ENCODE measurements at places on chromosomes 11 and 22.
A peak's percentile ranks its signal among the peaks of the same experiment; 100 is the strongest.

GRCh38 chr22:47251911-47252310, 489.5 kb downstream of the TBC1D22A start:
- DNase-seq: no peak

DNA sequence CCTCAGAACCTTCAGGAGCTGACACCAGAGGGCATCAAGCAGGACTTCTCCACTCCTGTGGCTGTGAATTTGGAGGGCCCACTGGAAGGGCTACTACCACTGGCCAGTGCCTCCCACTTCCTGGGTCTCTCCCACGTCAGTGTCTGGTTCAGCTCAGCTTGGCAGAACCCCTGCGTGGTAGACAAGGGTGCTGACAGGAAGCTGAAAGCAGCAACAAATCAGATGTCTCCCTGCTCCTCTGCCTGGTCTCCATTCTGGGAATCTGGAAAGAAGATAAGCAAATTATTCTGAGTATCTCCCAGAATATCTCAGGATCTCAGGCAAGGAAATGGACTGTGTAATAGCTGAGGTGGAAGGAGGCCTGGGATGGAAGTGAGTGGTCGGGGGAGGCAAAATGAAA, 61.5 kb downstream of the TMPRSS5 start:
- DNase-seq: no peak

- DNase-seq: no peak
Measured at GRCh38 chr22:28329186-28330073, 350.2 kb downstream of the TTC28 start.

DNA sequence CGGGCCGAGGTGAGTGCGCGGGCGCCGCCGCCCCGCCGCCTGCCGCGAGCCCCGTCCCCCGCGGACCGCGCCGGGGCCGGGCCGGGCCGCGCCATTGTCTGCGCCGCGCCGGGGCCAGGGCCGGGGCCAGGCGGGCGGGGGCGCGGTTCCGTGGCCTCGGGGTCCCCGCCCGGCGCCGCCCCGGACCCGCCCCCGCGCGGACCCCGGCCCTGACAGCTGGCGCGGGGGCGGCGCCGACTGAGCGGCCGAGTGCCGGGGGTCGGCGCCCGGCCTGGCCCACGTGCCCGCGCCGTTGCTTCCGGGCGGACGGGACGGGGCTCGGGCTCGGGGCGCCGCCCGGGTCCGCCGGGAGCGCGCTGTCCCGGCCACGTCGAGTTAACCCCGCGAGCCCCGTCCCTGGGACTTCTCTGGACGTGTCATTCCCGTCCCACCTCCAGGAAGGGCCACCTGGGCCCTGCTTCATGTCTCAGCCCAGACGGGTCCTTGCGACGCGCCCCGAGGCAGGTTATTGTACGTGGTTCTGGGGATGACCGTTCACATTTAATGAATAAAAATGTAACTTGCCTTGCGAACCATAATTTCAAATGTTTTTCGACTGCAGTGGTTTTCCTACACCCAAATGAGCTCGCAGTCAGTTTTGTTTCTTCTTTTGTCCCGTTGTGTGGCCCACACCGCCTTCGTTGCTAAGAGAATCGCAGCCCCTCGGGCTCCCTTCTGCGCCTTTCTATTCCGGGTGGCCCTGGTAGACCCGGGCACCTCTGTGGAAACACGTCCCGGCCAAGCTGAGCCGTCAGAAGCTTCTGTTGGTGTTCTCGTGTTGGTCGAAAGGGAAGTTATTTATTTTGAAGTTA, 562 bp downstream of the ZBED4 start:
- DNase-seq: peak; percentile 8

GRCh38 chr22:30267382-30268302, 991 bp upstream of the OSM start:
- DNase-seq: no peak

GRCh38 chr11:46290598-46291309, 13.3 kb downstream of the CREB3L1 start:
- DNase-seq: peak; percentile 94

GRCh38 chr11:83881428-83881827, 595.3 kb upstream of the CCDC90B start:
- DNase-seq: no peak

GRCh38 chr11:119666463-119667131, 62.4 kb downstream of the NECTIN1 start:
- peak; percentile 35 for DNase-seq

All from brain microvascular endothelial cell (primary cell).